NCI-H1092 treated with DMSO at 0.1 percent for 48 hours (cell line): ENCODE measurements at places on chromosomes 3 and 15.
A peak's percentile ranks its signal among the peaks of the same experiment; 100 is the strongest.

DNA sequence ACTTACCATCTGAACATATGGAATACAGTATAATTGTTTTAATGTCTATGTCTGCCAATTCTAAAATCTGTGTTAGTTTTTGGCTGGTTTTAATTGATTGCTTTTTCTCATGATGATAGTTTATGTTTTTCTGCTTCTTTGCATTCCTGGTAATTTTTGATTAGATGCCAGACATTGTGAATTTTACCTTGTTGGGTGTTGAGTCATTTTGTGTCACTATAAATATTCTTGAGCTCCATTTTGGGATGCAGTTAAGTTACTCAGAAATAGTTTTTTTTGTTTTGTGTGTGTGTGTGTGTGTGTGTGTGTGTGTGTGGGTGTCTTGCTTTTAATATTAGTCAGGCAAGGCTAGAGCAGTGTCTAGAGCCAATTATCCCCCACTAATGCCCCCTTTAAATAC, 818.8 kb upstream of the NR2F2 start:
- DNase-seq: no peak

DNA sequence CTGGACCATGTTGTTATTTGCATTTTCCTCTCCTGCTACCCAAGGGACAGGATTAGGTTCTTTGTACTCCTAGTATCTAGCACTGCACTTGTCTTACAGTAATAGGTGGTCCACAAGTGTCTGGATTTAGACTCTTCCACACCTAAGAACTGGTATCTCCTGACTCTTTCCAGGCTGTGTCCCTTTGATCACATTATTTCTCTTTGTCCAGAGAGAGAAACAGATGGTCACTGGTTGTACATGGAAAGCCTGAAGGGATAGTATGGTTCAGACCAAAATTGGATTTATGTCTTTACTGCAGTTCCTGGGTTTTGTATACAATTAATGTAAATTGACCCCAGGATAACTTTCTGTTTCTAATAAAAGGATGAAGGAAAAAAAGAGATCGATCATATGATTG, 64.0 kb downstream of the PDE8A start:
- no peak for DNase-seq

GRCh38 chr15:42368096-42368495, 8.8 kb downstream of the CAPN3 start:
- no peak for DNase-seq

- no peak for DNase-seq
Measured at GRCh38 chr3:193499136-193499770, 55.4 kb downstream of the ATP13A4 start.

GRCh38 chr3:156150434-156151066, 30.2 kb downstream of the KCNAB1 start:
- DNase-seq: peak; percentile 50

DNA sequence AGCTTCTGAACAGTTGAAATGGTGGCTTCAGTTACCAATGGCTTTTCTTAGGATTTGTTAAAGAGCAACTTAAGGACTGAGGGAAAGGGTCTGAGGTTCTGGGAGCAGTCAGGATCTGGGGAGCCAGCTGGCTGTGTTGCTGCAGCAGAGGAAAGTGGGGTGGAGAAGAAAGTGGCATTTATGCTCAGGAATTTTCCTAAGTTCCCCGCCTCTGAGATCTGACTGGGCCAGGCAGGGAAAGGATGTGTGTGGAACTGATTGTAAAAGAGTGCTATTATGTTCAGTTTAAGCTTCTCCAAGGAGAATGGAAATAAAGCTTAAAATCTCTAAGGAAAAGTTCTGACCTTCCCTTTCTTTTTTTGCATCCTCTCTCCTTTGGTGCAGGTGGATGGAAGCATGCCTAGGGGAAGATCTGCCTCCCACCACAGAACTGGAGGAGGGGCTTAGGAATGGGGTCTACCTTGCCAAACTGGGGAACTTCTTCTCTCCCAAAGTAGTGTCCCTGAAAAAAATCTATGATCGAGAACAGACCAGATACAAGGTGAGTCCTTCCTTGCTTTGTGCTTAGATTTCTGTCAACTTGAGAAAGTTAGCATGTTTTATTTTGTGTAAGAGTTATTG, 37.8 kb downstream of the IQGAP1 start:
- no peak for DNase-seq

DNA sequence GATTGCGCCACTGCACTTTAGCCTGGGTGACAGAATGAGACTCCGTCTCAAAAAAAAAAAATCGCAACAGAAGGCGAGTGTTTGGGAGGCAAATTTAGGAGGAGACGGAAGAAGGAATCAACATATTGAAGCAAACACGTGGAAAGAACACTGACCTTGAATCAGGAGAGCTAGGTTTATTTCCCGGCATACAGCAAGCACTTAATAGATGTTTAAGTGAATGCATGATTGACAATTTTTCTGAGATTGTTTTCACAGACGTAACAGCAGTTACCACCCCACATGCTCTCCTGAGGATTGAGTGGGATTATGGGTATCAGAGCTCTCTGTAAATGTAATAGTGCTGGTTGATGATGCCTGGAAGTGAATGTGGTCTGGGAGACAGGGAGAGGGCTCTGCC, 5.6 kb upstream of the RPP25 start:
- DNase-seq: no peak
